ENCODE measurements at places on chromosomes 2 and 18. TPM values are rescaled to one million over a fixed set of nuclear protein-coding genes. Genes with fewer than 3 reads are reported as not detected.

GRCh38 chr18:79210002-79210910 is 141.1 kb downstream of the ATP9B start:
- no peaks in the 10 kb centered on the region for H3K4me1 ChIP-seq
- H3K4me3 ChIP-seq, result no peak overlapping the region
- no peak overlapping the region for H3K27ac ChIP-seq
- H3K27me3 ChIP-seq, result no peaks in the 10 kb centered on the region
- no peak for DNase-seq

- no peaks in the 10 kb centered on the region for H3K36me3 ChIP-seq
- H3K27ac ChIP-seq, result no peak overlapping the region
- no peak overlapping the region for H3K4me3 ChIP-seq
- no peaks in the 10 kb centered on the region for H3K4me1 ChIP-seq
- DNase-seq, result no peak
- no peaks in the 10 kb centered on the region for H3K27me3 ChIP-seq
These were observed 310.4 kb upstream of the HDAC4 start for GRCh38 chr2:239710953-239711861.

Gene FSHR
- total RNA-seq, result not detected

- no peaks in the 10 kb centered on the region for H3K27me3 ChIP-seq
- H3K27ac ChIP-seq, result no peak overlapping the region
- H3K4me1 ChIP-seq, result no peaks in the 10 kb centered on the region
These were observed 298.2 kb downstream of the CNTNAP5 start for GRCh38 chr2:124323321-124323720.

Gene IL1A
- 2.2 TPM for total RNA-seq

DNA sequence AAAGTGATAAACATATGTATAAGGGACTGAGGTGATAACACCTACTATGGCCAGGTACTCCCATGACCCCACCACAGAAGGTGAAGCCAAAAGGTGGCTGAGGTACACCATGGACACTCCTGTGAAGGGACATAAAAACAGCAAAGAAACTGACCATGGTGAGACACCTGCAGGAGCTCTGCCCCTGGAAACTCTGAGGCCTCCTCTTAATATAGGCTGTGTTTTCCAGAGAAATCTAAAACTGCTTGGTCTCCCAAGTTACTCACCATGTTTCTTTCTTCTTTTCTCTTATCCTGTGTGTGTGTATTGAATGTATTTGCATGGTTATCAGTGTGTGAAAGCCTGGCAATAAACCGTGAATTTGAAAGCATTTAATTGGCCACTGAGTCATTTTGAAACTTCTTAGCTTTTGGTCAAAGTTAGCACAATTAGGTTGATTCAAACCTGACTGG is 739.3 kb upstream of the GCFC2 start:
- DNase-seq, result no peak
- no peak overlapping the region for H3K4me3 ChIP-seq
- no peaks in the 10 kb centered on the region for H3K27me3 ChIP-seq
- H3K27ac ChIP-seq, result no peak overlapping the region

GRCh38 chr2:227782804-227783203 is 30.8 kb upstream of the CCL20 start:
- no peaks in the 10 kb centered on the region for H3K36me3 ChIP-seq
- H3K4me3 ChIP-seq, result no peak overlapping the region
- H3K27ac ChIP-seq, result no peak overlapping the region
- DNase-seq, result no peak
- no peaks in the 10 kb centered on the region for H3K27me3 ChIP-seq

DNA sequence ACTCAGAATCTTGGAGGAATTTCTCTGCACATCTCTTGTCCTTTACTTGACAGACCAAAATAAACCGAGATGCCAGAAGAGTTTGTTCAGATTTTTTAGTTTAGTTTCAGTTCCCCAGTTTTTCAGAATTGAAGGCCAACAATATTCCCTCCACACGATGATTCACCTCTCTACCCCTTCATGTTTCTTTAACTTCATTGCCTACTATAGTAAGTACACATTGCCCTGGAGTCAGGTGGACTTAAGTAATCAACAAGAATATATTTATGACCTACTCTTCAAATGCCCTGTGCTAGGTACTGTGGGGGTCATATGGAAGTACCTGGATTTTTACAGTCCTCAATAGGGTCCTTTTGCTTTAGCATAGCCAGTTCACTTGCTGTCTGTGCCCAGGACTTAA is 79.6 kb upstream of the CTLA4 start:
- H3K36me3 ChIP-seq, result no peaks in the 10 kb centered on the region
- DNase-seq, result no peak
- H3K4me1 ChIP-seq, result no peaks in the 10 kb centered on the region
- H3K27me3 ChIP-seq, result no peaks in the 10 kb centered on the region
- H3K27ac ChIP-seq, result no peak overlapping the region
- H3K4me3 ChIP-seq, result no peak overlapping the region

Gene AQP12A
- not detected for total RNA-seq

DNA sequence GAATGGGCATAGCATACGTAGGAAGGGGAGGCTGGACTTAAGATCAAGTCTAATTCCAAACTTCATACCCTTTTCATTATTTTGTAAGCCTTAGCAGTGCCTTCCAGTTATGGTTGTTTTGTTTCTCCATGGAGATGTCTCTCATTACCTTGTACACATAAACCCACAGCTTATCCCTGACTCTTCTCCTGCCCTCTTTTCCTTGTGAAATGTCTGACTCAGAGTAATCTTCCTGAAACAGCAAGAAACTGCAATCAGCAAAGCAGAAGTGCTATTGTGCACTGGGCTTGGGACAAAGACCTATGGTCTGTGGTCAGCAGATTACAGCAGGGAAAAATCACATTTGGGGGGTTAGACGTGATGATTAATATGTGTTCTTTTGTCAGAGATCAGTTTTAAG is 176.7 kb downstream of the IKZF2 start:
- no peak overlapping the region for H3K27ac ChIP-seq
- no peaks in the 10 kb centered on the region for H3K27me3 ChIP-seq
- no peak overlapping the region for H3K4me3 ChIP-seq
- H3K4me1 ChIP-seq, result no peaks in the 10 kb centered on the region
- H3K36me3 ChIP-seq, result no peaks in the 10 kb centered on the region

DNA sequence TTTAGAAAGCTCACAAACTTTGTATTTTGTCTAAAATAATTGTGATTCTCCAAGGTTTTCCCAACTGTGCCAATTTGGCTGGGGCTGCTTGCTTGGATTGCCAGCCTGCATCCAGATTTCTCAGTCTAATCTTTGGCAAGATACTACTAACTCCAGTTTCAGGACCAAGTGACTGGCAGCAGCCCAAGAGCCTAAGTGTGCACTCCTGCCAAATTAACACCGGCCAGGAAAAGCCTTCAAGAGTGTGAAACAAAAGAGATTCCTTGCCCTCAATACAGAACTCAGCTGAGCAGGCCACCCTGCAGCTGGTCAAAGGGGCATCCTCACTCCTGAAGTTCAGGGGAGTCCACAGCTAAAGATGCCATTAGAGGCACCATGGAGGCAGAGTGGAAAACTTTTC is 589.0 kb upstream of the ACVR2A start:
- no peak for DNase-seq
- no peaks in the 10 kb centered on the region for H3K36me3 ChIP-seq
- no peak overlapping the region for H3K4me3 ChIP-seq
- H3K4me1 ChIP-seq, result no peaks in the 10 kb centered on the region
- no peak overlapping the region for H3K27ac ChIP-seq

Measured in CD8-positive, alpha-beta memory T cell (primary cell).